ENCODE measurements at places on chromosomes 7 and 10.

GRCh38 chr10:115861455-115861854 lies 411.6 kb downstream of the GFRA1 start:
- no peak for DNase-seq

- no peak for DNase-seq
Observed at GRCh38 chr10:52597189-52597863, 175.3 kb downstream of the MBL2 start.

DNA sequence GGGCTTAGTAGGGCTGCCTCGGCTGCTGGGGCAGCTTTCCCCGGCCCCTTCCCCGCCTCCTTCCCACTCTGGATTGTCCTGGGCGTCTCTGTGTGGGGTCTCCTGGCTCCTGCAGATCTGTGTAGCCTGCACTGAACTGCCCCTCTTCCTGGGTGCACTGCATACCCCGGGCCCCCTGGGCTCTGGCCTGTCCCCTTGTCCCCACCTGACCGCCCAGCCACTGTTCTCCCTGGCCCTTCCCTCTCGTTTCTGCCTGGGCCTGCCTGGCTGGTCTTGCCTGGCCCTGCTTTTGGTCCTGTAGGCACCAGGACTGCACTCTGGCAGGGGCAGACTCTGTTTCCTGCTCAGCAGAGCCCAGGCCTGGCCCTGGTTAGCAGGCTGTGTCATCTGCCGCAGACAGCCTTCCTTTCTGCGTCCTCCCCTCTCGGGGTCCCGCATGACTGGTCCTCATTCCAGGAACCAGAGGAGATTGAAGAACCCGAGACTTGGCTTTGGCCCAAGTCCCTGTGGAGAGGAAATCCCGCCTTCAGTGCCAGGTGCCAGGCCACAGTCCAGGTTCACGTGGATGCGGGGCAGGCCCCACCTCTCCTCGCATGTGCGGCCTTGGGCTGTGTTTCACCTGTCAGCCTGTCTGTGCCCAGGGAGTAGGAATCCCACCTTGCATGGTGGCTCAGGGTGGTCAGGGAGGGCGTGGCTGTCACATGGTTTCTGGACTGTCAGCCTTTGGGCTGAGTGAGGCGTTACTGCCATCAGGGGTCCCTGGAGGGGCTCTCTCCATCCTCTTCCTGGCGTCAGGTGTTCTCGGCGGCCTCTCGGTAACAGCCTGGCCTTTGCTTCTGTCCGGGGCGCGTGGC lies 9.2 kb downstream of the INPP5A start:
- DNase-seq, result no peak

DNA sequence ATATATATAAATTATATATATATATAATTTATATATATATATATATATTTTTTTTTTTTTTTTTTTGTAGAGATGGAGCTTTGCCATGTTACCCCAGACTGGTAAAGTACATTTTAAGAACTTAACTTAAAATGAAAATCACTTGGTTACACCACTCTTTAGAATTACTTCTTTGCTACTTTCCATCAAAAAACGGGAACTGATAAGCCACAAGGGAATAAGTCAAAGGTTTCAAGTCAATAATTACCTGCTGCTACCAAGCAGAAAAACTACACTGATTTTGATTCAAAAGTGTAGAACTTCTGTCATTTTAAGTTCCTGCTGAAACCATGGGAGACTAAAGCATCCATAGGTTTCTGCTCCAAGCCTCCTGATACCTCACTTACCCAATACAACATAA lies 12.2 kb downstream of the PPA1 start:
- DNase-seq, result no peak

- no peak for DNase-seq
Observed at GRCh38 chr10:88953662-88954061, 1.1 kb upstream of the ACTA2 start.

- no peak for DNase-seq
Observed at GRCh38 chr7:87420173-87420572, 55.3 kb downstream of the ABCB4 start.

DNA sequence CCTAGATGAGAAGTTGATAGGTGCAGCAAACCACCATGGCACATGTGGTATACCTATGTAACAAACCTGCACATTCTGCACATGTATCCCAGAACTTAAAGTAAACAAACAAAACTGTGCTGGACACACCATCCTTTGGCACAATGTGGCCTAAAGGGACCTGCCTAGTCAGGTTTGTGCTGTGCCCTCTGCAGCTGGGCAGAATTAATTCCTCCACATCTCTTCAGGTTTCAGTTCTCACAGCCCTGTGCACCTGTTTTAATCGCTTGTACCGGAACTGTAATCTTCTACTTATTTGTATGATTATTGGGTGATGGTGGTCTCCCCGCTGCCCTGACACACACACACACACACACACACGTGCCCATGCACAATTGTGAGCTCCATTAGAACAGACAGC lies 252.7 kb downstream of the ACTR3B start:
- DNase-seq, result no peak

DNA sequence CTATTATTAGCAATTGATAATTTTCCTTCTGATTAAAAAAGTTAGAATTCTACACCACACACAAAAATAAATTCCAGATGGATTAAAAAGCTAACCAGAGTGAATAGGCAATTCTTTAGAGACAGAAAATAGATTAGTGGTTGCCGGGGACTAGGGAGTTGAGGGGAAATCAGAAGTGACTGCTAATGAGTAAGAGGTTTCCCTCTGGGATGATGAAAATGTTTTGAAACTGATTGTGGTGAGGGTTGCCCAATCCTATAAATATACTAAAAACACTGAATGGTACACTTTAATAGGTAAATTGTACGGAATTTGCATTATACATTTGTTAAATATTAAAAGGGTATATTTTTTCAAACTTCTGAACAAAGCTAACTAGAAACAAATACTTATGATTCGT lies 214.9 kb downstream of the GPAM start:
- DNase-seq, result no peak

DNA sequence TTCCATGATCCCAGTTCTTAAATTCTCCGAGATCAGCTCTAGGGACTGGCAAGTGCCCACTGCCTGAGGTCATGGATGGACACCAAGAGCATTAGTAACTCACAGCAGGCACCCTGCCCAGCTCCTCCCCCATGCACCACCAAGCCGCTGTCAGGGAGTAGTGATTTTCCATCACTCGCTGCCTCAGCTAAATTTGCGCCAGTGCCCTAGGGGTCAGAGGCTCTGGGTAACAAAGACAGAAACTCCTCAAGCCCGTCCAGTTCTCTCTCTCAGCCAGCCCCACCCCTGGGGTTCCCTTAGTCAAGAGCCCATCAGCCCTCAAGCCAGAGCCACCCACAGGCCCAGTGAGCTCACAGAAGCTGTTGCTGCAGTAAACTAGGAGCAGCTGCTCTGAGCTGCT lies 30.0 kb downstream of the PAX2 start:
- DNase-seq, result no peak

GRCh38 chr7:66952343-66953043 lies 31.5 kb downstream of the TMEM248 start:
- DNase-seq, result peak; percentile 9

- peak; percentile 72 for DNase-seq
Observed at GRCh38 chr7:50664461-50664922, 99.3 kb upstream of the DDC start.

DNA sequence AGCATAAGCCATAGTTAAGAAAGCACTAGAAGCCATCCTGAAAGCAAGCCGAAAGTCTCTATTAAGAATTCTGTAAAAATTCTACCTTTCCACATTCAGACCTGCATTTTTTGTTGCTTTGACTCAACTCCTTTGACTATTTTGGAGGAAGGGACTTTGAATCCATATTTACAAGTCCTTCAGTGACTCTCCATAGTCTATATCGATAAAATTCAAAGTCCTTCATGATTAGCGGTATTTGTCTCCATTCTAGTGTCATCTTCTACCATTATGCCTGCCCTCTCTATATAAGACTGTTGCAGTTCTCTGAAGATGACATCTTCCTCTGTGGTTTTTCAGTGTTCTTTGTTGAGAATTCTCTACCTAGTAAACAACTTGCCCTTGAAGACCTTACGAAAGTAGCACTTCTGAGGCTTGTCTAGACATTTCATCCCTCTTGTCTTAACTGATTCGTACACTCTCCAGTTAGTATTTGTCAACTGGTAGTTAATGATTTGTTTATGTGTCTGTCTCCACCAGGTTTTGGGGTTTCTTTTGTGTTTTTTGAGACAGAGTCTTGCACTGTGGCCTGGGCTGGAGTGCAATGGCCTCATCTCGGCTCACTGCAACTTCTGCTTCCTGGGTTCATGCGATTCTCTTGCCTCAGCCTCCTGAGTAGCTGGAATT lies 1.7 kb downstream of the CCSER2 start:
- no peak for DNase-seq

GRCh38 chr10:52318136-52318701 lies 4.1 kb downstream of the DKK1 start:
- DNase-seq, result no peak

DNA sequence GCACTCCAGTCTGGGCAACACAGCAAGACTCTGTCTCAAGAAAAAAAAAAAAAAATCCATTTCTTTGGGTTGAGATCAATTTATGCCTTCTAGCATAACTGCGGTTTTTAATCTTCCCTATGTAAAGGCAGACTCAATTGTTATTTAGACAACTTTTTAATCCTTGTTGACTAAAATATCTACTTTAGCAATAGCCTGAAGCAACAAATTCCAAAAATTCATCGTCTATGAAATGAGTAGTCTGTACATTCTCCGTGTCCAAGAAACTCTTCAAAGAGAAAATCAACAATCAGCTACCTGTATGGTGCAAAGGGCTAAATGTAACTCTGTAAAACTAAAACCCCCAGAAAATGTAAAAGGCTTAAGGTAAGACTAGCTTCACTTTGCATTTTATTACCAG lies 22.8 kb downstream of the LAMB1 start:
- no peak for DNase-seq

GRCh38 chr7:129401967-129402860 lies 32.0 kb upstream of the STRIP2 start:
- DNase-seq, result no peak

DNA sequence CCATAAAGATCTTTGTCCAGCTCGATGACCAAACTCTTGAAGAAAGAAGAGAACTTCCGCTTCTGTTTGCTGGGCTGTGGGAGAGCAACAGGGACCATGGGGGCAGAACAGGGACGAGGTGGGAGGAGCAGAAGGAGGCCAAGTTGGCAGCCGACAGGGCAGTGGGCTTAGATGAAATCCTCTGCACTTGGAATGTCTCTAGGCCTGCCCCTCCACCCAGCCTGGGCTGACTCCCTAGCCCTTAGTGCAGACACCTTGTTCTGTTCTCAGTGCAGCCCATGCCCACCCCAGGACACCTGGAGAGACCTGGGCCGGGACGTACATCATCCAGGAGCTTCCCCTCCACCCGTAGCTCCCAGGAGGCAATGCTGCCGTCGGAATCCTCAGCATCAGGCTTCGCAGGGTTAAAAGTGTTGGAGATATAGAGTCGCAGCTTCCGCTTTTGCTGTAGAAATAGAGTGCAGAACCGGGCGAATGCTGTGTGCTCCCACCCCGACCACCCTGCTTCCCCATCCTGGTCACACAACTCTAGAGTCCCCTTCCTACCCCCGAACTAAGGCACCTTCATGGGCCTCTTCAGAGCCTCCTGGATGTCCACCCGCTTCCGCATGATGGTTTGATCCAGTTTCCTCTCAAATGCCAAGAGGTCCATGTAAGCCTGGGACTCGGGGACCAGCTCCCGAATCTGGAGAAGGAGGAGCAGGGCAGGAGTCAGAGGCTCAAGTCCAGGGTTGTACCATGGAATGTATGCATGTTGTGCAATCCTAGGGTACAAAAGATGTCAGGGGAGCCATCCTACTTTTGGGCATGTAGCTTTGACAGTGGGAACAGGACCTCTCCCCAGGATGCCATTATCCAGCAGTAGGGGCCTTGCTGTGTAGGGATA lies 6.1 kb downstream of the SMARCD3 start:
- DNase-seq, result no peak

- no peak for DNase-seq
Observed at GRCh38 chr7:100213672-100214071, 6.1 kb upstream of the PVRIG start.

DNA sequence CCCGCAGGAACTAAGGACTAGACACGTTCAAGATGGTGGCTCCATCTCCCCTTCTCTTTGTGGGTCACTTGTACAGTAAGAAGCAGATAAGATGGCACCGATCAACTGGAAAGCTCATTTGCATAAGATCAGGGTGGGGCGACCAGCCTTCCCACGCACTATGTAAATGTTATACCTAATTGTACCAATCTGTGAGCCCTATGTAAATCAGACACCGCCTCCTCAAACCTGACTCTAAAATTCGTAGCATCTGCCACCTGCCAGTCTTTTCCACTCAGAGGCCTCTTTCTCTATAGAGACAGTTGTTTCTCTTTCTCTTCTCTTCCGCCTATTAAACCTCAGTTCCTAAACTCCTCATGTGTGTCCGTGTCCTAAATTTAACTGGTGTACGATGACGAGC lies 324.5 kb downstream of the PHF14 start:
- no peak for DNase-seq

All from astrocyte of the cerebellum (primary cell).